Stimulated activated CD8-positive, alpha-beta memory T cell treated with anti-CD3 and anti-CD28 coated beads, Interleukin-15, amount 100 ng/mL, for 24 hours (primary cell): ENCODE measurements at places on chromosomes 6 and 20.
A peak's percentile ranks its signal among the peaks of the same experiment; 100 is the strongest.

- DNase-seq = peak; percentile 12
Measured at GRCh38 chr6:109978174-109979032, at the start of gene GPR6. Gene GPR6 (plus strand): TSS chr6:109978311. CDS start chr6:109979113, 802 bp downstream.

- DNase-seq = no peak
Measured at GRCh38 chr20:40650707-40651106, 38.3 kb downstream of the MAFB start.

DNA sequence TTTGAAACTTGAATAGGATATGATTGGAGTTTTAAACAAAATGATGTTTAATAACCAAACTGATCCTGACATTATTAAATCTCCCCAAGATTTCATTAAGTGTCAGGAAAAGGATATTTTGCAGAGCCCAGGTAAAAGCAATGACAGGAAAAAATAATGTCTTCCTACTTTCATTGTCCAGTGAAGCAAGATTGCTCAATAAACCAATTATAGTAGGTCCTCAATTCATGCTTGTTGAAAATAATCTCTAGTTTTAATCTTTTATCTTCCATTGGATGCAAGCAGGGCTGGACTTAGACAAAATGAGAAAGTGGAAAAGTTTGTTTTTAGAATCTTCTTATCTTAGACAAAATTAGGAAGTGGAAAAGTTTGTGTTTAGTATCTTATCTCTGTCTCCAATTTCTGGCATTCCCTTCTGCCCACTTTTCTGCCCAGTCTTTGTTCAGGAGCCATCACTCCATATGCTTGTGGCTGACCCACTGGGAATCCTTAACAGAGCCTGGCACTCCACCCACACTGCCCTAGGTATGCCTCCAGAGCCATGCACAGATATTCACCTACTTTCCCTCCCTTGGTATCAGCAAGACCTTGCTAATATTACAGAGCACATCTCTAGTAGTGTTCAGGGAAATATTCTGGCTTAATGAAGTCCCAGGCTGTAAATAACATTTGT, 57.0 kb upstream of the CARMIL1 start:
- no peak for DNase-seq

DNA sequence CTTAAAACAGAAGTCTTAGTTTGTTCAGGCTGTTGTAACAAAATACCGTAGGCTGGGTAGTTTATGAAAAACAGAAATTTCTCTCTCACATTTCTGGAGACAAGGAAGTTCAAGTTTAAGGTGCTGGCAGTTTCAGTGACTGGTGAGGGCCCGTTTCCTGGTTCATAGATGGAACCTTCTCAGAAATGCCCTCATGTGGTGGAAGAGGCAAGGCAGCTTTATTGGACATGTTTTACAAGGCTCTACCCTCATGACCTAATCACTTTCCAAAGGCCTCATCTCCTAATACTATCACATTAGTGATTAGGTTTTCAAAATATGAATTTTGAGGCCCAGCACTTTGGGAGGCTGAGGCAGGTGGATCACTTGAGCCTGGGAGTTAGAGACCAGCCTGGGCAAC, 2.4 kb downstream of the HEBP2 start:
- no peak for DNase-seq

DNA sequence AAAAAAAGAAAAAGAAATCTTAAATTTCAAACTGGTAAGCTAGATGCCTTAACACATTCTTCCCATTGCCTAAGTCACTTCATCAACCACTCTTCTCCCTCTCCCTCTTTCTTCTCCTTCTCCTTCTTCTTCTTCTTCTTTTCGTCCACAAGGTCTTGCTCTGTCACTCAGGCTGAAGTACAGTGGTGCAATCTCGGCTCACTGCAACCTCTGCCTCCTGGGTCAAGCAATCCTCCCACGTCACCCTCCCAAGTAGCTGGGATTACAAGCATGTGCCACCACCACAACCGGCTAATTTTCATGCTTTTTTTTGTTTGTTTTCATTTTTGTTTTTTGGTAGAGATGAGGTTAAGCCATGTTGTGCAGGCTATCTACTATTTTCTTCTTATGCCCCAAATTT, 60.2 kb downstream of the GPR63 start:
- DNase-seq = no peak

DNA sequence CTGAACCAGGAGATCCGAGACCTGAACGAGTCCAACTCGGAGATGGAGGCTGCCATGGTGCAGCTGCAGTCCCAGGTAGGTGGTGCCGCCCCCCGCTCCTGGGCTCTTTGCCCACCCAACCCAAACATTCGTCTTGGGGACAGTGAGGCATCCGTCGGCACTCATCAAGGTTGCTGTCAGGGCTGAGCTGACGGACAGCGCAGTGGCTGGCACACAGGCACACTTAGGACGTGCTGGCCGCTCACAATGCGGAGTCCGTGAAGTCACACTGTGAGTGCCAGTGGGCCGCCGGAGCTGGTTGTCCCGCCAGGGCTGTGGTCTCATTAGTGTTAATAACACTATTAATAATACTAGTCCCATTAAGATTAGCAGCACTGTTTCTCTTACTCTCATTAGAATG, 18.2 kb upstream of the PCMTD2 start:
- no peak for DNase-seq

GRCh38 chr6:80182308-80182707, 75.8 kb downstream of the BCKDHB start:
- no peak for DNase-seq
